ENCODE measurements at places on chromosomes 3 and 15. TPM values are rescaled to one million over a fixed set of nuclear protein-coding genes. Genes with fewer than 3 reads are reported as not detected.

The CRYBG3 gene
- 7.7 TPM for polyA plus RNA-seq

The CTXN2 gene
- polyA plus RNA-seq = 0.06 TPM

The MUSTN1 gene
- polyA plus RNA-seq = not detected

The COL8A1 gene
- 5.1 TPM for polyA plus RNA-seq

The CFAP44 gene
- 3.6 TPM for polyA plus RNA-seq

The RPS27L gene
- polyA plus RNA-seq = 325 TPM

The SAMMSON gene
- polyA plus RNA-seq = not detected

DNA sequence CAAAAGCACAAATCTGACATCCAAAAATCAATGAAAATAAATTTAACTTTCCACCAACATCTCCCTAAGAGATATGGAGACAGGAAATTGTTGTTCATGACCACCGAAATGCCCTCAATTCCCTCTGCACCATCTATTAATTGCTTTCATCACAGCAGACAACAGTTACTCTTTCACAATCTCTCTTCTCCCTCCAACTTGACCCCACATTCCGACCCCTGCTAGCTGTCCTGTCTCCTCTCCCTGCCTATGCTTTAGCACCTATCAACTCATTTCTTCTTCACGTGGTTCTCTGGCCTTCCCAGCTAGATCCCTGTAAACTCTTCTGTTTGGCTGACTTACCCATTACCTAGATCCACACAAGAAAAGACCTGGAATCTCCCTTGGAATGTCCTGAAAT, 173.9 kb upstream of the ADAMTS9 start:
- no peak for DNase-seq

GRCh38 chr3:175526609-175527280, 667.6 kb downstream of the NAALADL2 start:
- DNase-seq = peak; percentile 20

GRCh38 chr15:68100194-68100593, 46.1 kb downstream of the PIAS1 start:
- DNase-seq = no peak

- DNase-seq = no peak
These were observed 160.0 kb downstream of the EDEM1 start for GRCh38 chr3:5347486-5347885.

- DNase-seq = no peak
These were observed 32.9 kb downstream of the SNTN start for GRCh38 chr3:63685340-63685739.

DNA sequence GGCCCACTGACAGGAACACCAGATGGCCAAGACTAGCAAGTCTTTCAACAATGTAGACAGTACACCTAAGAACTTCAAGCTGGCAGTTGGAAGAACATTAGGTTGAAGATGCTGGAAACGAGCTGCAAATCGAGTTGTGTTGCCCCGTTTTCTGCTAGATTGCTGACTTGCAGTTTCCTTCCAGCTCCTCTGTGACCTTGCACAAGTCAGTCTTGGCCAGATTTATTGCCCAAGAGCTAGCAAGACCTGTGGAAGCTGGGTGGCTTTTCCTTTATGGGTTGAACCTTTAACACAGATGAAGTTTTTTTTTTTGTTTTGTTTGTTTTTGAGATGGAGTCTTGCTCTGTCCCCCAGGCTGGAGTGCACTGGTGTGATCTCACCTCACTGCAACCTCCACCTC, 2.9 kb upstream of the RBM6 start:
- DNase-seq = no peak

- DNase-seq = peak; percentile 84
These were observed 6.5 kb upstream of the TBC1D23 start for GRCh38 chr3:100254168-100254777.

DNA sequence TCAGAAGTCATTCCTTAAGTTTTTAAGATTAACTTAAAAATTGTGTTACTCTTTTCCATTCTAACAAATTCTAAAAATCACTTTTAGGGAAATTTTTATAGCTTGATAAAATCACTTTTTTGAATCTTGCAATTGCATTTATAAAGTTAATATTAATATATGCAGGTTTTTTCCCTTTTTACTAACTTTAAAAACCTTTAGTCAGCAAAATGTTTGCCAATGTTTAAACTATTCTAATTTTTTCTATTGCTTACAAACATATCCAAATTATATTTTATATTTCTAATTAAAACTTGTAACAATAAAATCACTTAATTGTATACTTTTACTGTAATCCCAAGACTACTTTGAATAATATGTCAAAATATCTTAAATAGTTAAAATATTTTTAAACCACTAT, 839.4 kb downstream of the TBL1XR1 start:
- no peak for DNase-seq

DNA sequence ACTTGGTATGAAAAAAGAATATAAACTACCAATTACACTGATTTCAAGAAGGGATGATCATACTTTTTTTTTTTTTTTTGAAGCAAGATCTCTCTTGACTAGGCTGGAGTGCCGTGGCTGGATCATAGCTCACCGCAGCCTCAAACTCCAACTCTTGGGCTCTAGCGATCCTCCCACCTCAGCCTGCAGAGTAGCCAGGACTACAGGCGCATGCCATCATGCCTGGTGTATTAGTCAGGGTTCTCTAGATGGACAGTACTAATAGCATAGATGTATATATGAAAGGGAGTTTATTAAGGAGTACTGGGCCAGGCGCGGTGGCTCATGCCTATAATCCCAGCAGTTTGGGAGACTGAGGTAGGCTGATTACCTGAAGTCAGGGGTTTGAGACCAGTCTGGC, 11.5 kb upstream of the SEC11A start:
- peak; percentile 23 for DNase-seq

DNA sequence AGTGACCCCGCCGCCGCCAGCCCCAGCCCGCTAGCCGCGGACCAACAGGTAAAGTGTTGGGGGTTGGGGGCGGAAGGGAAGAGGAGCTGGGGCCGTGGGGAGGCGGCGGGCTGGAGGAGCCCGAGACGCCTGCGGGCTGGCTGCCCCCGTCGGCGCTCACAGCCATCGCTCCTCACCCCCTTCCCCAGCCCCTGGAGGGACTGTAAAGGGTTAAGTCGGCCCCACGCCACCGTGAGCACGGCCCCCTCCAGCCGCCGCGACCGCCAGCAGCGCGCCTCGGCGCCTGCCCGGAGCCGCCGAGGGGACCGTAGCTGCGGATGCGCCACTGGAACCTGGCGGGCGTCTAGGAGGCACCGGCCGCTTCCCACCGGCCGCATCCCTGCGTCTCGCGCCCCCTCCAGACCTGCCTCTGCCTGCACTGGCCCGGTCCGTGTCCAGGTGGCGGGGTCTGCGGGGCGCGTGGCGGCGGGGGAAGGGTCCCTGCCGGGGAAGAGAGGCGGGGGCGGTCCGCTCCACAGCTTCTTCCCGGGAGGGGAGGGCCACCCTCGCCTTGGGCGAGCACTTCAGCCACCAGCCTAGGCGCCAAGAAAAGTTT, 522 bp downstream of the MED12L start:
- DNase-seq = no peak

DNA sequence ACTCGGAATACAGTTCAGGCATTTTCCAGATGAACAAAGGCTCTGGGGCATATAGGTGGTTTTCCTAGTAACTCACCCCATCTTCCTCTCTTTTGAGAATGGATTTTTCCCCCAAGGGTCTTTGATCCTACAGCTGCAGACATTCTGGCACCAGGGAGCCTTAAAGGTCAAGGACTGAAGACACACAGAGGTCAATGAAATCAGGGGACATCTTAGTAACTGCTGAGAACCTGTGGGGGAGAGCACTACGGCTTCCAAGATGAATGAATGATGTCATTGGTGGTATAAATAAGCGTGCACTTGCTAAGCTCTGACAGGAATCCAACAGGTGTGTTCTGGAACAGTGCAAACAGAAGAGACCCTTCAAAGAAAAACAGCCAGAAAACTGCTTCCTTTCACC, 36.3 kb downstream of the TMEM212 start:
- no peak for DNase-seq

DNA sequence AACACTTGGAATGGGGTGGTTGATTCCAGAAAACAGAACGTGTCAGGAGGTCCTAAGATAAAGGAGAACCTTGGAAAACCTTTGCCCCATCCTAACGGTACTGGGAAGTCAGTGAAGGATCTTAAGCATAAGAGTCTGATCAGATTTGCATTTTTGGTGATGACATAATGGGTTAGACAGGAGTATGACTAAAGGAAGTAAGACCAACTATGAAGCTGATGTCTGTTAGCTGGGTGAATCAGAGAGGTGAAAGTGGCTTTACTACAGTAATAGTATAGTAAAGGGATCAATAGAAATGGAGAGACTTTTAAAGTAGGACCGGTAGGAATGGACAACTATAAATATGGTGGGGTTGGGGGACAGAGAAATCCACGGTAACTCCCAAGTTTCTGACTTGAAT, 12.6 kb downstream of the GTF2A2 start:
- DNase-seq = no peak

DNA sequence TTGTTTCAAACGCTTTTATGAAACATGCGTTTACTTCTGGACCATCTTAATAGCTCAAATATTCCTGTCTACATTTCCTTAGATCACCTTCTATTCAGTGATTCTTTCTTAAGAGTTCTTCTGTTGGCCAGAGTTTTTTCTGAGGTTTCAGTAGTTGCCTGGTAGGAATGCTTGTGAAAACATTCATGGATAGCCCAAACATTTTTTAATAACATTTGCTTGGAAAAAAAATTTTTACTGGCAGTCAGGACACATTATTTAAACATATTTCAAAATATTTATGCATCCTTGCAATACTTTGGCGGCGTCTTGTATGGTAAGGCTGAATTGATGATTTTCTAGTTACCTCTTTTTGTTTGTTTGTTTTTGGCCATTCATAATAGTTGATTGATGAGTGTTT, 47.4 kb upstream of the ZBTB20 start:
- DNase-seq = no peak

DNA sequence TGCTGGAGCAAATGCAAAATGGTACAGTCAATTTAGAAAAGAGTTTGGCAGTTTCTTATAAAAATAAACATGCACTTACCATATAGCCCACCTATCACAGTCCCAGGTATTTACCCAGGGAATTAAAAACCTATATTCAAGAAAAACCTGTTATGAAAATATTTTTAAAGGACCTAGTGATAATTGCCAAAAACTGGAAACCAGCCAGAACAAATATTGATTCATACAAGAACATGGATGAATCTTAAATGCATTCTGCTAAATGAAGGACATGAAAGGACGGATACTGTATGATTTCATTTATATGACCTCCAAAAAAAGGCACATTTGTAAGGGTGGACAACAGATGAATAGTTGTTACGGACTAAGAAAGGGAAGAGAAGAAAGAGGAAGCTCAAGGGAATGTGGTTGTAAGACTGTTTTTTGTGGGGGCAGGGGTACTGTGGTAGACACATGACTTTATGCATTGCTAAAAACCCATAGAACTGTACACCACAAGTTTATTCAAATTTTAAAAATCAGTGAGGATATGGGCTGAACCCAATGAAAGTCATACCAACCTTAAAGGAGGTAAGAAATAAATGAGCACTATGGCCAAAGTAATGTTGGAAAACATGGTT, 61.0 kb downstream of the ZBBX start:
- no peak for DNase-seq

GRCh38 chr3:49906073-49906743, 2.5 kb upstream of the MST1R start:
- peak; percentile 53 for DNase-seq

GRCh38 chr3:15955968-15956367, 158.2 kb upstream of the ANKRD28 start:
- no peak for DNase-seq

GRCh38 chr15:91861223-91861622, 7.7 kb downstream of the SLCO3A1 start:
- no peak for DNase-seq

GRCh38 chr3:161163297-161163696, 57.8 kb upstream of the NMD3 start:
- DNase-seq = peak; percentile 87

Data from cardiac muscle cell (in vitro differentiated cells and primary cell).